Stimulated activated CD4-positive, alpha-beta T cell treated with anti-CD3 and anti-CD28 coated beads, Interleukin-1b, Interleukin-23, amount 100 ng/mL, for 4 hours (primary cell): ENCODE measurements at places on chromosomes 5 and 9.

DNA sequence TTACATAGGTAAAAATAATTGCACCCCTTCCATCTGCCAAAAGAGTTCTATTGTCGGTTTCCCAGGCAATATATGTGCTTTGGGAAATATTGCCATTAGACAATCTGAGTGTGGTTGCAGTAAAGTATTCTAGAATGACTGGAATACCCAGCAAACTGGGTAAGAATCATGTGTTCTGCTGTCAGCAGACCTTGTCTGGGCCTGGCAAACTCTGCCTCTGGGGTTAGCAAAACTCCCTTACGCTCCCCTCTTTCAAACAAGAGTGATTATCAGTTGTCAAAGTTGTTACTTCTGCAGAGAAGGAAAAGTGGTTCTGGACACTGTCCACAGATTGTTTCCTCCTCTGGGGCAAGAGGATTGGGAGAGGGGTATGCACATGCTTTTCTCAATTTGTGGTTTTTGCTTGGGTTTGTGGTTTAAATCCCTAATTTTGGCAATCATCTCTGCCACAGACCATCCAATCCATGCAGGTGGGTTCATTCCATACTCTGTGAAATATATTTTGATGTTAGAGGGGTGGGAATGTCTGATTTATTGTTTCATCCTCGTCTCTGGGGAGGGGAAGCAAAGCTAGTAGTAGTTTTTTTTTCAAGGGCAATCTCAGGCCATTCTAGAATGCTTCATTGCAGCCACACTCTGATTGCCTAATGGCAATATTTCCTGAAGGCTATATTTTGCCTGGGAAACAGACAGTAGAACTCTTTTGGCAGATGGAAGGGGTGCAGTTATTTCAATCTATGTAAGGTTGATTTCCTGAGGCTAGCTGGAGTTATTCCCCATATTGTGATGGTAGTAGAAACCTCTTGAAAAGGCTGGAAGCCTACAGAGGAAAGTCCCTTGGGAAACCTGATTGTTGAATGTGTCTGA, 24.0 kb upstream of the TNFSF15 start:
- no peak for DNase-seq

DNA sequence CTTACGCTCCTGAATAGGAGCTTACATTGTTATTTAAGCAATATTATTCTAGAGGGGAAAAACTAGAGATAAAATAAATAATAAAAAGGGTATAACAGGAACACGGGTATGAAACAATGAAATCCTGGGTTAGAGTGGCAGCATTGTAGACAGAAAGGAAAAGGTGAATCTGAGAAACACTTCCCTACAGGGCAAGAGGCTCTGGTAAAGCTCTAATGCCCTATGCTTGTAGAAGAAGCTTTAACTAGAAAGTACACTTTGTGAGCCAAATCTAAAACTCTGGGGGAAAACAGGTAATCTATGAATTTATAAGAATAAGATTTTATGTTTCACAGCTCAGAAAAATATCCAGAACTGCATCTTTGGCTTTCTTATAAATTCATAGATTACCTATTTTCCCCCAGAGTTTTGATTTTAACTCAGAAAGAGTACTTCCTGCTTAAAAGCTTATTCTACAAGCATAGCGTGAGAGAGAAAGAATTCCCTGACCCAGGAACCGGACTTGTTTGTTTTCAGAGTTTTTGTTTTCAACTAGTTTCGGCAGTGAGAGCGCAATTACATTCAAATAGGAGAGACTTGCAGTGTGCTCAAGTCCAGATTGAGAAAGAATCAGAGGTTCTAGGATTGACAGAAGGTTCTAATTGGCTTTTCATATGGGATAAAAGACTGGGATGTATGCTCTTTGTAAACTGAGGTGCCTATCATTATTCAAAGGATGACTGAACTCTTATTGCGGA, 651.0 kb upstream of the RORB start:
- DNase-seq: no peak

- DNase-seq: no peak
Measured at GRCh38 chr9:132506977-132507669, 75.3 kb upstream of the BARHL1 start.

GRCh38 chr9:8779478-8779877, 979.9 kb upstream of the DMAC1 start:
- DNase-seq: no peak

DNA sequence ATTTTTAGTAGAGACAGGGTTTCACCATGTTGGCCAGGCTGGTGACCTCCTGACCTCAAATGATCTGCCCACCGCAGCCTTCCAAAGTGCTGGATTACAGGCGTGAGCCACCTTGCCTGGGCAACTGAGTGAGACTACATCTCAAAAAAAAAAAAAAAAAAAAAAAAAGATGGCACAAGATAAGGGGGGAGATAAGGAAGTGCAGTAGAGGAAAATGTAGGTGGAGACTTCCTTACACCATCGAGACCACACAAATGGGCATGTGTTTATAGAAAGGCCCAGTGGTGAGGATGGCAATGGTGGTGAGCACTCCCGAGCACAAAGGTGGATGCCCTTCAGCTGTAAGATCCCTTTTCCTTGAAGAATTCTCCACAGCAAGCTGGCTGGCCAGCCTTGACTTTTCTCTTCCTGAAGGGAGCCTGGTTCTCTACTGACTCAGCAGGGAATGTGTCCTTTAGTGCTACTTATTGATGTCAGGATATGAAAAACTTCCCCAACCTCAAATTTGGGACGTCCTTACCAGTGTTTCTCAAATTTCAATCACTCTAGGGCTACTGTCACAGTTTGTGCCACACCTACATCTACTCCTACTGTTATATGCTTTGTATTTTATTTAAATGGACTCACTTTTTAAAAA, 28.2 kb downstream of the ERGIC1 start:
- no peak for DNase-seq

- DNase-seq: no peak
Measured at GRCh38 chr9:34996905-34997279, 7.3 kb downstream of the DNAJB5 start.

- no peak for DNase-seq
Measured at GRCh38 chr5:67910546-67910945, 305.0 kb upstream of the PIK3R1 start.

GRCh38 chr5:176596069-176596644, 13.8 kb downstream of the GPRIN1 start:
- no peak for DNase-seq

DNA sequence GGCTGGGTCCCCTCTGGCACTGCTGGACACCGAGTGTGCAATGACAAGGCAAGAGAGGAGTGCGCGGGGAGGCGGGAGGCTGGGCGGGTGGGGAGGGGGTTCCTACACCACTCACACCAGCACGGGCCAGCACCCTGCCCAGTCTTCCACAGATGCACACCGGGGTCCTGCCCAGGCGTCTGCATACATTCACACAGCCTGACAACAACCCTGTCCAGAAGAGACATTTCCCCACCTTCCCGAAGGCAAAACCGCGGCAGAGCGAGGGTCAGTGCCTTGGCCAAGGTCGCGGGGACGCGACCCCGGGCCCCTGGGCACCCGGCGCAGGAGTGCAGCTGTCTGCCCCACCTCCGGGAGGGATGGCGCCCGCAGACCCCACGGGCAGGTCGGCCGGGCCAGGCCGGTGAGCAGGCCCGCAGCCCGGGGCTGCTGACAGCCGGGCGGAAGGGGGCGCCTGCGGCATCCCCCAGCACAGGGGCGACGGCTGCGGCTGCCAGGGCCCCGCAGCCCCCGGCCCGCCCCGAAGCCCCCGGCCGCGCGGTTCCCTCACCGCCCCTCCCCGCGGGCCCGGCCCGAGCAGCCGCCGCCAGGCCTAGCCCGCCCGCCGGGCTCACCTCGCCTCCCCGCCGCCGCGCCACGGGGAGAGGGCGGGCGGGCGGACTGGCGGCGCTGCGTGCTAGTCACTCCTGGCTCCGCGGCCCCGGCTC, 496 bp downstream of the MAPK9 start:
- DNase-seq: no peak

DNA sequence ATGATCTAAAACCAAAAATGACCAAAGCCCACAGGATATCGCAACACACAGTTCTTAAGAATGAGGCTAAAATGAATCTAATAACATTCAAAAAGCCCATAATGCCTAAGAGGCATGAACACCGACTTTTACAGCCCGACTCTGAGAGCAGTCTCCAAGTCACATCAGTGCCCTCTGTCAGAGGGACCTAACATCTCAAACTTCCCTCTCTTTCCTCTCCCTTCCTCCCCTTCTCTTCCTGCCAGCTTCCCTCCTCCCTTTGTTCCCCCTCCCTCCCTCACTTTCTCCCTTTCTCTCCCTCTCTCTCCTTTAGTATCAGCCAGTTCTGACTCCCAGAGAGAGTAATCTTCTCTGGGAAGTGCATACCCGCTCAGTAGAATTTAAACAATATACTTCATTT, 154.4 kb downstream of the GLIS3 start:
- DNase-seq: no peak

DNA sequence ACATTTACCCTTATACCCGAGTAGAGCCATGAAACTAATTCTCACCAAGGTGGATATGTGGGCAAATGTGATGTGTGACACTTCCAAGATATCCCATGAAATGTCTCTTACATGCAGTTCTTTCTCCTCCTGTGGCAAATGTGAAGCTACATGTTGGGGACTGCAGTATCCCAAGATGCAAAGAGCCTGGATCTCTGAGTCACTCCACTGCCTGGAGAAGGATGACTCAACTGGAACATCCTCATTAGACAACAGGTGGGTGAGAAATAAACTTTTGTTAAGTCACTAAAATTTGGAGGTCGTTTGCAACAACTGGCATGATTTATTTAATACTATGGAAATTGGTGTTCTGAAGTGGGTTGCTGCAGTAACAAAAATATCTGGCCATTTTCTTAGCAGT, 36.5 kb upstream of the TENT4A start:
- DNase-seq: no peak

GRCh38 chr5:126597156-126597555, 2.1 kb upstream of the ALDH7A1 start:
- DNase-seq: no peak

DNA sequence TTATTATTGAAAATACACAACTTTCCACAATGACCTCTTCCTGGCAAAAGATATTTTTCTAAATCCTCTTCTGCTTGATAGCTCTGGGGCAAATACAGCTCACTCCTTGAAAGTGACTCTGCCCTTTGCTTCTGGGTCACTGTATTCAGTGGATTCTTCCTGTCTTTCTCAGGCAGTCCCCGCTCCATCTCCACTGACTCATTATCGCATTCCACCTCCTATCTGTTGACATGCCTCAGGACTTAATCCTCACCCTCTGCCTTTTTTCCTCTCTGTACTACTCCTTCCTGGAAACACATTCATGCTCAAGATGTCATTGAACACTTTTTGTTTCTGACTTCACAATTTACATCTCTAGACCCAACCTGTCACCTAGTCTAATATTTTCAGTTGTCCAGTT, 8.4 kb upstream of the RGS7BP start:
- DNase-seq: no peak

GRCh38 chr9:14311956-14312685, 1.8 kb downstream of the NFIB start:
- DNase-seq: no peak

GRCh38 chr9:116368680-116369079, 215.1 kb downstream of the PAPPA start:
- no peak for DNase-seq

- no peak for DNase-seq
Measured at GRCh38 chr9:131037335-131038255, 28.6 kb downstream of the LAMC3 start.

GRCh38 chr5:150461231-150461630, 11.7 kb upstream of the RPS14 start:
- no peak for DNase-seq

- no peak for DNase-seq
Measured at GRCh38 chr5:141560725-141561483, 57.9 kb downstream of the DIAPH1 start.

DNA sequence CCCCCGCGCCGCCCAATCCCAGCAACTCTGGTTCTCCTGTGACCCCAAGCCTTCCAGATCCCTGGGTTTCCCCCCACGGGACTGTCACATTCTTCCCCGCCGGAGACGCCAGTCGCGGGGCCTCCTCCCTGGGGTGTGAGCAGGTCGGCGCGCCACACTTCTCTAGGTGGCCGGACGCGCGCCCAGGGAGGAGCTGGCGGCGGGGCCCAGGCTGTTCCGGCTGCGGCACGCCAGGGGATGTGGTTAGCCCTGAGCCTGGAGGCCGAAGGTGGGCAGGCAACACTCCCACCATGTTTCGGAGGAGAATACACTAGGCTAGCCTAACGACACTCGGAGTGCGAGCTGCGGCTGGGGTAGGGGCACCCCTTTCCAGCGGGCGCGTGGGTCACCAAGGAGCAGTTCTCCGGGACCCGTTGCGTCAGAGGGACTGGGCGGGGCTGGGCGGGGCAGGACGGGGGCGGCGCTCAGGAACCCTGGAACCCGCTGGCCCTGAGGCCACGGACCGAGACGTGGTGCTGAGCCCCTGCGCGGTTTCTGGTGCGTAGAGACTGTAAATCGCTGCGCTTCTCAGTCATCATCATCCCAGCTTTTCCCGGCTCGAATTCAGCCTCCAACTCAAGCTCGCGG, at the start of gene SLC27A6:
Gene SLC27A6, plus strand, starts transcription at position 478 of the 627 bp plus-strand sequence. CDS start 650 bp downstream, outside the sequence.
- DNase-seq: no peak

DNA sequence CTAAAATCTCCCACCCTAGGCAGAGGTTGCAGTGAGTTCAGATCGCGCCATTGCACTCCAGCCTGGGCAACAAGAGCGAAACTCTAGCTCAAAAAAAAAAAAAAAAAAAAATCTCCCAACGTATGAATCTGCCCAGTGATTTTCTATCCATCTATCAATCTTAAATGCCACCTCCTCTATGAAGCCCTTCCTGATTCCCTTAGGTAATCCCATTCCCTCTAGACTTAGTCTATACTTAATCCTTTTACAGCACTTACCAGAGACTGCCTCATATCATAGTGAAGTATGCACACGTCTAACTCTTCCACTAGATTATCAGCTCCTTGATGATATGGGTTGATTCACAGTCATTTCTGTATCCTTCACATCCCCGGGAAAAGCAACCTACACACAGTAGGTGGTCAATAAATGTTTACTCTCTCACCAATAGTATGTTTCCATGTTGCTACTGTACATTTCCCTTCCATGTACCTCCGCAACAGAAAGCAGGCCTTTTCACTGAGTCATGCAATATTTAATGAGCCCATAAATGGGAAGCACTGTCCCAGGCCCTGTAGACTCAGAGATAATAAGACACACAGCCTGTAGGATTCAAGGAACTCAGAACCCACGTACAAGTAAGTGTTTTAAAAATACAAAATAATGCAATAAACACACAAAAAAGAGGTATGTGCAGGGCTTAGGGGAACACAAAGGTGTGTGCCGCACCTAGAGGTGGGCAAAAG, 1.2 kb downstream of the DROSHA start:
- no peak for DNase-seq

- no peak for DNase-seq
Measured at GRCh38 chr5:106957336-106957735, 713.4 kb downstream of the EFNA5 start.

DNA sequence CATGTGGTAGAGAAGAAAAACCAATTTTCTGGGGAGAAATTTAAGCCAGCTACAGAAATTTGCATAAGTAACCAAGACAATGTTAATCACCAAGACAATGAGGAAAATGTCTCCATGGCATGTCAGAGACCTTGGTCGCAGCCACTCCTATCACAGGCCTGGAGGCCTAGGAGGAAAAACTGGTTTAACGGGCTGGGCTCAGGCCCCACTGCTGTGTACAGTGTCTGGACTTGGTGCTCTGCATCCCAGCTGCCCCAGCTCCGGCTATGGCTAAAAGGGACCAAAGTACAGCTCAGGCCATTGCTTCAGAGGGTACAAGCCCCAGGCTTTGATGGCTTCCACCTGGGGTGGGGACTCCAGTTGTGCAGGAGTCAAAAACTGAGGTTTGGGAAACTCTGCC, 1075.1 kb upstream of the CDH18 start:
- DNase-seq: no peak

GRCh38 chr9:136117916-136118319, 757 bp downstream of the TMEM250 start:
- DNase-seq: no peak

- DNase-seq: no peak
Measured at GRCh38 chr5:35198075-35198474, 32.2 kb downstream of the PRLR start.
